ENCODE measurements at places on chromosomes 6 and 20.

GRCh38 chr20:3560578-3560977, 89.8 kb downstream of the ATRN start:
- H3K36me3 ChIP-seq: no peaks in the 10 kb centered on the region
- no peaks in the 10 kb centered on the region for H3K27me3 ChIP-seq
- H3K4me1 ChIP-seq: no peaks in the 10 kb centered on the region
- H3K27ac ChIP-seq: no peak overlapping the region

- no peak overlapping the region for H3K4me3 ChIP-seq
- no peaks in the 10 kb centered on the region for H3K36me3 ChIP-seq
- H3K27ac ChIP-seq: no peak overlapping the region
- no peaks in the 10 kb centered on the region for H3K4me1 ChIP-seq
Observed at GRCh38 chr20:15857173-15857784, 716.0 kb downstream of the KIF16B start.

DNA sequence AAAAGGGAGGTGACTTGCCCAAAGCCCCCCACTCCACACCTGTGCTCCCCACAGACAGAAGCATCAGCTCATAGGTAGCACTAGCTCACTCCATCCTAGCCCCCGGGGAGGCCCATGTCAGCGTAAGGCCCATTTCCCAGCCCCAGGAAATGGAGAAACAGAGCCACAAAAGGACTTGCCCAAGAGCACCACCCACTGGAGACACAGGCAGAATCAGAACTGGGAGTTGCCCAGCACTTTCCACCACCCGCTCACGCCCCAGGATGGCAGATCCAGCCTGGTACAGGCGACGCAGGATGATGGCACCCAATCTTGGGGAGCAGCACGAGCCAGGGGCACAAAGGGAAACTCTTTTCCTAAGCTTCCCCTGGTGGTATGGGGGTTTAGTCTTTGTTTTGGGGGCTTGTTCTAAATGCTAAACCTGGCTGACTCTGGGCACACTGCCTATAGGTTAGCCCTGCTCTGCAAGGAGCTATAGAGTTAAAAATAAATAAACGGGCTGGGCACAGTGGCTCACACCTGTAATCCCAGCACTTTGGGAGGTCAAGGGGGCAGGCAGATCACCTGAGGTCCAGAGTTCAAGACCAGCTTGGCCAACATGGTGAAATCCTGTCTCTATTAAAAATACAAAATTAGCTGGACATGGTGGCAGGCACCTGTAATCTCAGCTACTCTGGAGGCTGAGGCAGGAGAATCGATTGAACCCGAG, 11.8 kb downstream of the C20orf203 start:
- no peak overlapping the region for H3K27ac ChIP-seq
- H3K36me3 ChIP-seq: no peaks in the 10 kb centered on the region
- DNase-seq: no peak
- H3K4me1 ChIP-seq: peaks cover 15% of the 10 kb centered on the region
- H3K27me3 ChIP-seq: no peaks in the 10 kb centered on the region
- no peak overlapping the region for H3K4me3 ChIP-seq

DNA sequence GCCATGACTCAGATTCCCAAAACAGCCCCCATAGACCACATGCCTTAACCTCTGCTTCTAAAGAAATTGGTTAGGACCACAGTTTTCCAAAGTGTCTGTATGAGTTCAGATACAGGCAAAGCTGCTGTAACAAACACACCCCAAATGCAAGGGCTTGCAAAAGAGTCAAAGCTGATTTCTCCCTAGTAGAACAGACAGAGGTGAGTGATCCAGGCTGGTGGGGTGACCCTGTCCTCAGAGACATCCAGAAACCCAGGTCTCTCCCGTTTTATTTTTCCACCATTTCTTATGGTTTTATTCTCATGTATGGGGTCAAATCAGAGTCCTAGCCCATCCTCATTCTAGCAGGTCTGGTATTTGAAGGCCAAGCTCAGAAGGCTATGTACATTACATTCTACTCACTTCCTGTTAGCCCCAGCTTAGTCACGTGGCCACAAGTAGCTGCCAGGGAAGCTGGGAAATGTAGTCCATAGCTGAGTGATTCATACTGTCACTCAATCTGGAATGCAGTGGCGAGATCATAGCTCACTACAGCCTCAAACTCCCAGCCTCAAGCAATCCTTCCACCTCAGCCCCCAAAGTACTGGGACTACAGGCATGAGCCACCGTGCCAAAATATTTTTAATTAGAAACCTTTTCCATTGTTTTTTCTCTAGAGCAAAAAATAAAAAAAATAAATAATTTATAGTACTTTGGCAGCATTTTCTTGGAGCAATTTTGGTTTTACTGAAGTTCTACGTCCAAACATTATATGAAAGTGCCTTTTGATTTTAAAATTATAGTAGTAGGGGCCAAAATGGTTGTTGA, 175.2 kb downstream of the ZMYND8 start:
- H3K4me3 ChIP-seq: no peak overlapping the region
- H3K27me3 ChIP-seq: no peaks in the 10 kb centered on the region

GRCh38 chr6:68653074-68653705, 18.1 kb downstream of the ADGRB3 start:
- H3K36me3 ChIP-seq: no peaks in the 10 kb centered on the region
- H3K4me3 ChIP-seq: no peak overlapping the region
- no peak overlapping the region for H3K27ac ChIP-seq
- DNase-seq: no peak
- no peaks in the 10 kb centered on the region for H3K27me3 ChIP-seq
- H3K4me1 ChIP-seq: no peaks in the 10 kb centered on the region

DNA sequence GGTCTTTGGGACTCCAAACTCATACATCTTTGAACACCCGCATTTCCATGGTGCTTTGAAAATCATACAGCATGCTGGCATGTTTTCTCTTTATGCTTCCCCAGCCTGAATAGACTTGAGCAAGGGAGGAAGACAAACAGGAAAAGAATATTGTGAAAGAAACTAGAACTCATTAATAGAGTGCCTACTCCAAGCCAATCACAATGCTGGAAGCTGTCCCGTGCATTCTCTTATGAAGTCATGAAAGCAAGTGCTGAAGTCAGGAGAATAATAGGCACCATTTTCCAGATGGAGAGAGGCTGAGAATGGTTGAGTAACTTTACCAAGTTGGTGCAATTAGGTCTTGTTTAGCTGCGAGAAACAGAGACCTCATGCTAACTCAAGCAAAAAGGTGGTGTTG, 102.5 kb upstream of the PTPRT start:
- H3K4me3 ChIP-seq: no peak overlapping the region
- no peaks in the 10 kb centered on the region for H3K36me3 ChIP-seq
- no peaks in the 10 kb centered on the region for H3K27me3 ChIP-seq
- no peak overlapping the region for H3K27ac ChIP-seq

- no peaks in the 10 kb centered on the region for H3K36me3 ChIP-seq
- no peaks in the 10 kb centered on the region for H3K27me3 ChIP-seq
- H3K27ac ChIP-seq: no peak overlapping the region
- H3K4me3 ChIP-seq: no peak overlapping the region
- H3K4me1 ChIP-seq: peaks cover 13% of the 10 kb centered on the region
Observed at GRCh38 chr20:62774762-62775161, 21.5 kb upstream of the MRGBP start.

- H3K4me3 ChIP-seq: no peak overlapping the region
- DNase-seq: no peak
- H3K36me3 ChIP-seq: no peaks in the 10 kb centered on the region
- H3K27me3 ChIP-seq: no peaks in the 10 kb centered on the region
Observed at GRCh38 chr20:59559024-59559817, 45.1 kb upstream of the PHACTR3 start.

DNA sequence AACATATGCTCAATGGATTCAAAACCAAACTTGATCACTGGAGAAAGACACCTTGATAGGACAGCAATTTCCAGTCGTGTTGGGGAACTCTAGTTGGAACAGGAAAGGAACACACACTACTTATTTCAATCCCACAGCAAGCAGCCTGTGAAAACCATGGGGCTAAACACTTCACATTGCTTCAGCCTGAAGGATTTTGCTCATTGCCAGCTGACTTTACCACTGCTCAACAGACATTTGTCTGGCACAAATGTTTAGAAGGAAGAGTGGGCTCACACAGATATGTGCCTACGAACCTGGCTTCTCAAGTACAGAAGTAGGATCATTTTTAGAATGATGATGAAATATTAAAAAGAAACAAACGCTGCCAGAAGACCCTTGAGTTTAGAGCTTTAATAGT, 598.1 kb downstream of the PHF3 start:
- no peak for DNase-seq
- no peak overlapping the region for H3K27ac ChIP-seq
- H3K4me3 ChIP-seq: no peak overlapping the region
- H3K4me1 ChIP-seq: no peaks in the 10 kb centered on the region

- DNase-seq: no peak
- H3K4me3 ChIP-seq: no peak overlapping the region
- H3K27me3 ChIP-seq: no peaks in the 10 kb centered on the region
- H3K36me3 ChIP-seq: no peaks in the 10 kb centered on the region
- no peak overlapping the region for H3K27ac ChIP-seq
Observed at GRCh38 chr6:166737261-166737660, 110.2 kb upstream of the RPS6KA2 start.

DNA sequence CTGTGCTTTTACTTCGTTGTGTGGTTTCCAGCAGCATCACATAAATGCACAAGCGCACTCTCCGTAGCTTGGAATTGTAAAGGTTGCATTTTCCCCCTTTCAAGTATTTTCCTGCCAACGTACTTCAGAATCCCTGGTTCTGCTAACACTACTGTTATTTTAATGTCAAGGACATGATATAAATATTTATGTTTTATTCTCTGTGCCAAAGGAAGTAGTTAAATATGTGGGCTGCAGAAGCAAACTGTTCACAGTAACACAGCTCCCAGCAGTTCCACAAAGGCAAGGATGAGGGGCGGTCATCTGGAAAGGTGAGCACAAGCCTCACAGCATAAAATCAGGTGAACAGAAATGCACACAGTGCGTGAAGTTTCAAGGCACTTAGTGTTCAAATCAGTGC, 85.3 kb upstream of the PDE10A start:
- DNase-seq: no peak
- no peaks in the 10 kb centered on the region for H3K36me3 ChIP-seq
- H3K4me3 ChIP-seq: no peak overlapping the region
- no peaks in the 10 kb centered on the region for H3K4me1 ChIP-seq

DNA sequence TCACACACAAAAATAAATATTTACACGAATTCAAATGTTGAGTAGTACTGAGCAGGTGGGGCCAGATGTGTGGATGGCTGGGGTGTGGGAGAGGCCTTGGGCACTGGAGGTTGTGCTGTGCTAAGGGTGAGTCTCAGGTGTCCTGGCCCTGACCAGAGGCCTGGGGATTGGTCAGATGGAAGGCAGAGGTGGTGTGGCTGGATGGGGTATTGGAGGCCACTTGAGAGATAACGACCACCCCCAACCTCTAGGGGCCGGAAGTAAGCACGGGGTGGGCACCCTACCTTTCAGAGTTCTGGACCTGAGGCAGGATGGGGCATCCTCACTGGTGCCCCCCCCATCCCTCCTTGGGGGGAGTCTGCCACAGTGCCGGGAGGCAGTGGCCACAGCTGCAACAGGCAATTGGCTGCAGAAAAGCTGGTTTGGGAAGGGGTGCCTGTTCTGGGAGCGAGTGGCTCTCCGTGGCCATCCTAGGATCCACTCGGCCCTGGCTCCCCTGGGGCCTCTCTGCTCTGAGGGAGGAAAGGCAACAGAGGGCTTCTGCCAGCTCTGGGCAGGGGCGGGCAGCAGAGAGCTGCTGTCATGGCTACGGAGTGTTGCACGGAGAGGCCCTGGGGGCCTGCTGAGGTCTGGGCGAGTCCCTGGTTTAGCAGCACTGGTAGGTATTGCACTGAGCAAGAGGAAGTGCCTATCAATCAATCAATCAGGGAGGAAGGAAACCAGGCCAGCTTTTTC, 87.6 kb downstream of the ASXL1 start:
- H3K27ac ChIP-seq: no peak overlapping the region
- no peaks in the 10 kb centered on the region for H3K27me3 ChIP-seq
- no peak for DNase-seq
- H3K36me3 ChIP-seq: no peaks in the 10 kb centered on the region
- no peak overlapping the region for H3K4me3 ChIP-seq
- H3K4me1 ChIP-seq: peaks cover 9% of the 10 kb centered on the region

GRCh38 chr20:16317445-16318362, 255.5 kb downstream of the KIF16B start:
- no peak overlapping the region for H3K27ac ChIP-seq
- H3K36me3 ChIP-seq: no peaks in the 10 kb centered on the region
- no peaks in the 10 kb centered on the region for H3K4me1 ChIP-seq
- no peak for DNase-seq
- H3K4me3 ChIP-seq: no peak overlapping the region

DNA sequence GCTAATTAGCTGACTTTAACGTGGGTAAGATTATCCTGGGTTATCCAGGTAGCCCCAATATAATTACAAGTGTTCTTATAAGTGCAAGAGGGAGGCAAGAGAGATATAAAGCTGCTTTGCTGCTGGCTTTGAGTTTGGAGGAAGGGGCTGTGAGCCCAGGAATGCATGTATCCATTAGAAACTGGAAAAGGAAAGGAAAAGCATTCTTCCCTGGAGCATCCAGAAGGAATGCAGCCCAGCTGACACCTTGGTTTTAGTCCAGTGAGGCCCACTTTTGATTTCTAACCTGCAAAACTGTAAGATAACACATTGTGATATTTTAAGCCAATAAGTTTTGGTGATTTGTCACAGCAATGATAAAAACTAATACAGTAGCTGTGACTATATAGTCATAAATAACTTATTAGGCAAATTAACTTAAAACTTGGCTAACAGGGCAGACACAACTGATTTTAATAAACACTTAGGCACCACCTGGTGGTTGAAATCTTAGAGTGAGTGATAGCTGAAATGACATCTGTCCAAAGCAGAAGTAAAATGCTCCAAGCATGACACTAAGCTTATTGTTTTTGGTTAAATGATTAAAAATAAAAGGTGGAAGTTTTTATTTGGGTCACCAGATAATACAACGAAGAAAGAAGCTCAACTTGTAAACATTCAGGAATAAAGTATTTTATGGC, 35.6 kb downstream of the ADGRF4 start:
- no peak overlapping the region for H3K27ac ChIP-seq
- H3K36me3 ChIP-seq: no peaks in the 10 kb centered on the region
- H3K27me3 ChIP-seq: no peaks in the 10 kb centered on the region

GRCh38 chr20:41391587-41392001, 25.0 kb upstream of the EMILIN3 start:
- H3K4me3 ChIP-seq: no peak overlapping the region
- peak overlapping the region; percentile 77 for H3K27ac ChIP-seq
- no peaks in the 10 kb centered on the region for H3K27me3 ChIP-seq
- no peaks in the 10 kb centered on the region for H3K36me3 ChIP-seq

DNA sequence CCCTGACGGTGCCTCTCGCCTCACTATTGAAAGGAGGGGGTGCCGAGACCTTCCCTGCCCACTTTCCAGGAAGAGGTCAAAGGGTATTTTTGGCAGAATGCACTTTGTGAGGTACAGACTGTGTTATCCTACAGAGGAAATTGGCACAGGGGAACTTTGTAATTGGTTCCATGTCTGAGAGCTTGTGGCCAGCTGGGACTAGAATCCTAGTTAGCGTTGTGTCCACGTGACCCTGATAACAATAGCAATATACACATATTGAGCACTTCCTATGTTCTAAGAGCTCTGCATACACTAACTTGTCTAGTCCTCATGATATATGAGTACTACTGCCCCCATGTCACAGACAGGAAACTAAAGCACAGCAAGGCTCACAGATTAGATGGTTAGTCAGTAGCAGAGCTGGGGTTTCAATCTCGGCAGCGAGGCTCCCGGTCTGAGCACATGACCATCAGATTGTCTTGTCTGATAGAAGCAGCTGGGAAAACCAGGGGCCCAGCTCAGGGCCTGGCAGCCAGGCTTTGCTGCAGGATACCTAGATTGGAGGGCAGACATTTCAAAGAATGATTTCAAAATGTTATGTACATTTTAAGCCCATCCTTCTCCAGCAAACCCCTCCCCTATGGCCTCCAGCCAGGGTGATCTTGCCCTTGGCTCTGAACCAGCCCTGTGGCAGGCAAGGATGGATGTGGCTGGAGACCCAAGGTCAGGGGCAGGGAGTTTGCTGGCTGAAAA, 1.4 kb downstream of the MAPK13 start:
- no peaks in the 10 kb centered on the region for H3K36me3 ChIP-seq
- no peaks in the 10 kb centered on the region for H3K27me3 ChIP-seq
- peaks cover 37% of the 10 kb centered on the region for H3K4me1 ChIP-seq
- peak; percentile 83 for DNase-seq
- H3K27ac ChIP-seq: peak overlapping the region; percentile 83

All from testis (tissue), 5 donors.